ENCODE measurements at places on chromosomes 3 and 15.

DNA sequence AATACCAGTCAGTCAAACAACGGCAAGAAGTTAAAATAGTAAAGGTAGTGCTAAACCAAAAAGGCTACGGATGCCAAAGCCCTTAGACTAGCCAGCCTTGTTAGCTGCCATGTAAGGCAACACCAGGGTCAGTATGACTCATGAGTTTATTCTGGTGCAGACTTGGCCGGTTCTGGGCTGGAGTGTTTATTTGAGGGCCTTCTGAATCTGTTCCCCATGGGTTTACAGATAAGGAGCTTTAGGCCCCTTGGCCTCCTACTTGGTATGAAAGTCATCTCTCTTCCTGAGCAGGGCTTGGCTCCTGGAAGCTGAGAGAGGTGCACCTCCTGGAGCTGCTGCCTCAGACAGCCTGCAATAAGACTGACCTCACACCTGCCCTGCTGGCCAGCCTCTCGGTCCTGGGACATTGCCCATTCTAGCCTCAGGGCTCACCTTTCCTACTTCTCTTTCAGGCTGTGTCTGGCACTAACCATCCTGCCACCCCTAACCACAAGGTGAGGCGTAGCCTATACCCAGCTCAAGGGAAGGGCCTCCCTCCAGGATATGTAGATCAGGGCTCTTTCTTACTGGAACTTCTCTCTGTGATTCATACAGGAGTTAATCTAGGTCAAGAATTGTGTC, 10.4 kb upstream of the RTP1 start:
- no peak for DNase-seq

GRCh38 chr3:123080864-123081562, 14.2 kb downstream of the PDIA5 start:
- DNase-seq = no peak

DNA sequence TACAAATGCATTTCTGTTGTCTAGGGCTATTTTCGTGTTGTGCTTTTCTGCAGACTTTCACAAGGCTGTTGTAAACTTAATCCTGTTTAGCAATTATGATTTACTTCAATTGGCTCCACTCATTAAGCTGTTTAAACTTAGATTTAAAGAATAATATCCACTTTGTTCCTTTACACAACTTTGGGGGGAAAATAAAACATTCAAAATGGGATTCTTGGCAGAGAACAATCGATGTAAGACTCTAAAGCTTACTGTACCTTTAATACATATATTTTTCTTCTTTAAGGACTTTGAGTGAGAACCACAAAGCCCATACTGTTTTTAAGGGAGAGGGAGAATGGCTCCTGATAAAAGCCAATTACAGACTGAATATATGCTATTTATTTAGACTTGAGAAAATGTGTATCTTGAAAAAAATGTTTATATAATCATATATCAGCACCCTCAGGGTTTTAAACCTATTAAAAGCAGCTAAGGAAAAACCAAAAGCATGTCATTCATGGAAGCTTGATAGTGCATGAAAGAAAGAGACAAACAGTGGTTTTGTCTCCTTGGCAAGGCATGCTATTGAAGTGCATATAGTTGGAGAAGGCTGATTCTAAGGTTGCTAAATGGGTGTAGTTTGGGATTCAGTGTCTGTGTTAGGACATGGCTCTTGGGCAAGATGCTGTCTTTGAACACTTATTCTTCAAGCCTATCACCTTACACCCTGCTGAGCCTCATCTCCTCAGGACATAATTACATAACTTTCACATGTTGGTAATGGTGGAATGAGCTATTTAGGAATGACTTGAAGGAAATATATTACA, 293.4 kb upstream of the TBC1D5 start:
- no peak for DNase-seq

DNA sequence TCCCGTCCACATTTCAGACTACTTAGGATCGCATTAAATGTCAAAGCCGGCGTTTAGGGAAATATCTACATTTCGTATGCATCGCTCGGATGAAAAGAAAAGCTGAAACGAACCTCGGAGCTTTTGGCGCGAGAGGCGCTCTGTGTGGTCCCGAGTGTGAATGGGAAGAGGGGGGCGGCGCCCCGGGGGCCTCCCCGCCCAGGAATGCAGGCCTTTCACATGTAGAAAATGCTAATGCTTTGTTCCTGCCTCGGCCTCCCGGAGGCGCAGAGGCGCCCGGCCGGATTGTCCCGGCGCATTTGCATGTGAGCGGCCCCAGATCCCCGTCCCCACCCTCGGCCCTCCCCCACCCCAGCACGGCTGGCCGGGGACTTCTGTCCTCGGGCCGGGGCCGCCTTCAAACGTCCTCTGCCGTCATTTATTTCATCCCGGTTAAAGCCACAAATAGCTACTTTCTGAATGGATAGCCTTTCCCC, 37.0 kb upstream of the TRIM71 start:
- no peak for DNase-seq

GRCh38 chr3:140850210-140850955, 91.3 kb upstream of the SLC25A36 start:
- DNase-seq = no peak
